ENCODE measurements at places on chromosomes 16 and 17.
A peak's percentile ranks its signal among the peaks of the same experiment; 100 is the strongest.

GRCh38 chr17:81403671-81404534 lies 8.6 kb downstream of the BAHCC1 start:
- no peak for DNase-seq

DNA sequence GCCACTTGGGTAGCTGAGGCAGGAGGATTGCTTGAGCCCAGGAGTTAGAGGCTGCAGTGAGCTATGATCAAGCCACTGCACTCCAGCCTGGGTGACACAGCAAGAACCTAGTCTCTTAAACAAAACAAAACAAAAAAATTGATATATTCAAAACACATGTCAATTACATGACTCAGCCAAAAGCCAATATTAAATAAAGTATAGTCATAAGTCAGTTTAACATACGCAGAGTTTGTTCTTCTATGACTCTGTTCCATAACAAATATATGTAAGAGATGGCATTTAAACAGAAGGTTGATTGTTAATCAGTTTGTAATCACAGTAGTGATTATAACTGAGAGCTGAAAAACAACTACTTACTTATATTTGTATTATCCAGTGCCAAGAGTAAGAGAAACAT lies 106.5 kb downstream of the CDH8 start:
- DNase-seq = no peak

GRCh38 chr17:7283471-7284216 lies 2.1 kb downstream of the SLC2A4 start:
- no peak for DNase-seq

DNA sequence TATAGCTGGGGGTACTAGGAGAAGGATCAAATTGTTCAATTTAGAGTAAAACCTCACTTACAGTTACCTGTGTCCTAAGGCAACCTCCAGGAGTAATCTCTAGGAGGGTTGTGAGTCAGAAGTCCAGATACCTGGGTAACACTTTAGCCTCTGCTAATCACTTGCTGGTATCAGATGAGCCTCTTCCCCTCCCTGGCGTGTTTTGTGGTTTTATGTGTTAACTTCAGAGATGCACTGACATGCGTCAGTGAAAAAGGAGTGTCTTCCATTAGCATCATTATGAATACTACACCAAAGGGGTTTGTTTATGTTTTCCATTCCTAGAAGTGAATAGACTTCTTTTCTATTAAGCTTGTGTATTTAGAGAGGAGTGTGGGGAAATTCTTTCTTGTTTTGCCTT lies 208.2 kb downstream of the FTO start:
- peak; percentile 15 for DNase-seq

- DNase-seq = peak; percentile 49
Measured at GRCh38 chr17:39679521-39680192, 8.2 kb downstream of the PGAP3 start.

DNA sequence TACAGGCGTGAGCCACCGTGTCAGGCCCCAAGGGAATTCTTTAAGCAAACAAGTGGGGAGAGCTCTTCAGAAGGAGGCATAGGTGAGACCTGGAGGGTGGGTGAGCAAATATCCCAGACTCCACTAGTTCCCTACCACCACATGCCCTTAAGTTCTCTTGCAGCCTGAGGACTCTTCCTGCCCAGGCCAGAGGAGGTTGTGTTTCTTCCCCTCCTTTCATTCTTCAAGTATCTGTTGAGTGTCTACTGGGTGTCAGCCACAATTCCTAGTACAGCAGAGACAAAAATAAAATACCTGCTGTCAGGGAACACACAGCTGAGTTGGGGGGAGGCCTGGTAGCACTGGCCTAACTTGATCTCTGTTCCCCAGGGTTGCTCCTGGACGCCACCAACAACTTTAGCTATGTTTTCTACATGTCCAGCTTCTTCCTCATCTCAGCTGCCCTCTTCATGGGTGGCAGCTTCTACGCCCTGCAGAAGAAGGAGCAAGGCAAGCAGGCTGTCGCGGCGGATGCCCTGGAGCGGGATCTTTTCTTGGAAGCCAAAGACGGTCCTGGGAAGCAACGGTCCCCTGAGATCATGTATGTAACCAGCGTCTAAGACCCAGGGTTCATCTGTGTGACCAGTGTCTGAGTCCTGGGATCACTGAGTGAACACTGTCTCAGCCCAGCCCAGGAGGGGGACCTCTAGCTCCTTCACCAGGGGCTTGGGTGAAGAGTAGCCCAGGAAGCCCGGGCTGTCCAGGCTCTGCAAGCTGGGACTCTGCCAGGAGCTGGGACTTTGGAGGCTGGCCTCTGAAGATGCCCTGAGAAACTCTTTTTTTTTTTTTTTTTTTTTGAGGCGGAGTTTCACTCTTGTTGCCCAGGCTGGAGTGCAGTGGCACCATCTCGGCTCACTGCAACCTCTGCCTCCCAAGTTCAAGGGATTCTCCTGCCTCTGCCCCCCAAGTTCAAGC lies 5.9 kb upstream of the ARMC7 start:
- DNase-seq = no peak

GRCh38 chr16:13883881-13884280 lies 36.1 kb upstream of the ERCC4 start:
- DNase-seq = no peak

GRCh38 chr16:6317934-6318333 lies 1014.7 kb upstream of the RBFOX1 start:
- DNase-seq = no peak

DNA sequence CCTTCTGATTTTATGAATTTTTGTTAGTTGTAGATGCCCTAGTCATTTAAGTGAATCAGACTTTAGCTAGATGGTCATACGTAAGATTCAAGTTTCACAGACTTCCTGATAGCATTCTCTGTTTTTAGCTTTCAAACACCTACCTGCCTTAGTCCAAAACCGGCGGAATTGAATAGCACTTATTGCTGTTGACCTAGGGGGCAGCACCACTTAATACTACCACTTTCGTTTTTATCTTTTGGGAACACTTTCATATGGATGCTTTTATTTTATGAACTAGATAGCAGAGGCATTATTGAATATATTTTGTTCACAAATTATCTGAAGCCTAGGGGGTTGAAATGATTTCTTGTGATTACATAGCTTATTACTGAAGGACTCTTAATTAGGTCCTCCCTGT lies 31.5 kb downstream of the TADA2A start:
- no peak for DNase-seq

GRCh38 chr17:56982312-56982711 lies 4.4 kb downstream of the SCPEP1 start:
- no peak for DNase-seq

DNA sequence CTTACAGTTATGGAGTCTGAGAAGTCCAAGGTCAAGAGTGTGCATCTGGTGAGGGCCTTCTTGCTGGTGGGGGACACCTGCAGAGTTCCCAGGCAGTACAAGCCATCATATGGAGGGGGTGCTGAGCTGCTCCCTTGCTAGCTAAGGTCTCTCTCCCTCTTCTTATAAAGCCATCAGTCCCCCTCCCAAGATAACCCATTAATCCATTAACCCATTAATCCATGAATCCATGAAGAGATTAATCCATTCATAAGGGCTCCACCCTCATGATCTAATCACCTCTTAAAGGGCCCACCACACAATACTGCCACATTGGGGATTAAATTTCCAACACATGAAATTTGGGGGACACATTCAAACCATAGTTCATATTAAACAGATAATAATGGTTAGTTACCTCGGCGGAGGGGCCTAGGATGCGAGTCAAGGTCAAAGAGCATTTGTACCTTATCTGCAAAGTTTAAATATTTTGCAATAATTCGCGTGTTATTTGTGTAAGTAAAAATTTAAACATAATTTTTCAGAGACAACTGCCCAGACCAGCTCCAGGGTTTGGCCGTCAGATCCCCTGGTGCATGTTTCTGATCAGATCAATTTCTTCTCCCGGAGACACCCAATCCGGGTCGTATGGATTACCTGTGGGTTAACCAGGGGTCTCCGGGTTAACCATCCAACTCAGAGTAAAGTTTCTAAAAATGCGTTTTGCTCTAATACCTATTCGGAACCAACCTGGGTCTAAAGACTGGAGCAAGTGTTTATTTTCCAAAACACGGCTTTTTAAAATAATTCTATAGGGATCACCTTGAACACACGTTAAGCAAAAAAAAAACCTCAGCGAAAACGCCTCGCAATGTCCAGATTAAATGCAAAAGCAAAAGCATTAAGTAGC lies 740 bp upstream of the POLR3E start:
- DNase-seq = no peak

DNA sequence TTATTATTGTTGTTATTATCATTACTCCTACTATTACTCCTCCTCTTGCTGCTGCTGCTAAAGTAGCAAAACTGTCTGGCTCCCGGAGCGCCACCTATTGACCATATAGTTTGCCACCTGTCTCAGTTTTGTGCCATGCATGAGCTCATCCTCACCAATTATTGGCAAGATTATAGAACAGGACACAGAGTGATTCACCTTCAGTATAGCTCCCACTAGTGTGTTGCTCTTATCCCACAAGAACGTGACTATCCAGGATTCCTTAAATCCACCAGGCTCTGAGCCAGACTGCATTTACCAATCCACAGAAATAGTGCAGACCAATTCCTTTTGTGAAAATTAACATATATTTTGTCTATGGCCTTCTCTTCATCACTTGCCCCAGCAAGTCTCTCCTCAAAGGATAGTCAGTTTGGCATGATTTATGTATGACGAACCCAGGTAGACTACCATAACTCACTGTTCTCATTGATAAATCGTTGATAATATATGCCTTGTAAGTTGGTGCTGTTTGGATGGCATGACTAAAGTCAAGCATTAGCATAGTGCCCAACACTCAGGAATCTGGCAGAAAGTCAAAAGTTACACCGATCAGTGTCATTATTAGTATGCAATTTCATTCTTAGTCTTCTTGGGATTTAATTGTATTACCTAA lies 405.5 kb upstream of the HSBP1 start:
- no peak for DNase-seq

GRCh38 chr17:45382226-45382625 lies 50.4 kb downstream of the ARHGAP27 start:
- no peak for DNase-seq

DNA sequence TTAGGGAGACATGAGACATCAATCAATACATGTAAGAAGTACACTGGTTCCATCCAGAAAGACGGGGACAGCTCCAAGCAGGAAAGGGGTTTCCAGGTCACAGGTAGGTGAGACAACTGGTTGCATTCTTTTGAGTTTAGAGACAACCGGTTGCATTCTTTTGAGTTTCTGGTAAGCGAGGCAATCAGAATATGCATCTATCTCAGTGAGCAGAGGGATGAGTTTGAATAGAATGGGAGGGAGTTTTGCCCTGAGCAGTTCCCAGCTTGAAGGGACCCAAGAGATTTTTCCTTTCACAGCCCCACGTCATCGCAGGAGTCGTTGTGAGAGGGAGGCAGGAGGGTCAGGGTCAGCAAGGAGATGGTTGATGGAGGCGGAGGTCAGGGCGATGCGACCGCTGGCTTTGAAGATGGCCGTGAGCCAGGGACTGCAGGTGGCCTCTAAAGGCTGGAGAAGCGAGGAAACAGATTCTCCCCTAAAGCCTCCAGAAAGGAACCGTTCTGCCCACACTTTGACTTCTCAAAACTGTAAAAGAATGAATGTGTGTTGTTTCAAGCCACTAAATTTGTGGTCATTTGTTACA lies 36.5 kb downstream of the IRF8 start:
- no peak for DNase-seq

DNA sequence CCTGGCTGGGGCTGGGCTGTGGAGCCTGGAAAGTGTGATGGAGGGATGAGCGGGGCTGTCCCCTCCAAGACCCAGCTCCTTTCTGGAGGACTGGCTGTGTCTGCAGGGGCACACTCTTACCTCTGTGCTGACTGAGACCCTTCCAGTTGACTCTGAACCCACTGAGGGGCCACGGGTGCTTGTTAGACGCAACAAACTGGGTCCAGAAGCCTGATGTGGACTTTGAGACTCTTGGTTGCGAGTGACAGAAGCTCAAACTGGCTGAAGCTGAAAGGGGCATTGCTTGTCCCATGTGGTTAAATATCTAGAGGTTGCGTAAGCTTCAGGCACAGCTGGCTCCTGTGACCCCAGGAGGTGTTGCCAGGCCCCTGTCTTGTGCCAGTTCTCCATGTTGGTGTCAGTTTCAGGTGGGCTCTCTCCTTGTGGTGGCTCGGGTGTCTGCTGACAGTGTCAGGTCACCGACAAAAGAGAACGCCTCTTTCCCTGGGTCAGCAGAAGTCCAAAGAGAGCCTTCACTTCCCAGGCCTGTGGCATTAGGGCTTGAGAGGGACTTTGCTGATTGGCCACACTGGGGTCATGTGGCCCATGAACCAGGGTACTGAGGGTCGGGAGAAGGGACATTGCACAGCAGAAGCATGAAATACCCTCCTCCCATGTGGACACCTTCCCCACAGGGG lies 16.7 kb downstream of the ADCY7 start:
- no peak for DNase-seq

GRCh38 chr17:80214878-80215210 lies 5.3 kb downstream of the SGSH start:
- DNase-seq = no peak

DNA sequence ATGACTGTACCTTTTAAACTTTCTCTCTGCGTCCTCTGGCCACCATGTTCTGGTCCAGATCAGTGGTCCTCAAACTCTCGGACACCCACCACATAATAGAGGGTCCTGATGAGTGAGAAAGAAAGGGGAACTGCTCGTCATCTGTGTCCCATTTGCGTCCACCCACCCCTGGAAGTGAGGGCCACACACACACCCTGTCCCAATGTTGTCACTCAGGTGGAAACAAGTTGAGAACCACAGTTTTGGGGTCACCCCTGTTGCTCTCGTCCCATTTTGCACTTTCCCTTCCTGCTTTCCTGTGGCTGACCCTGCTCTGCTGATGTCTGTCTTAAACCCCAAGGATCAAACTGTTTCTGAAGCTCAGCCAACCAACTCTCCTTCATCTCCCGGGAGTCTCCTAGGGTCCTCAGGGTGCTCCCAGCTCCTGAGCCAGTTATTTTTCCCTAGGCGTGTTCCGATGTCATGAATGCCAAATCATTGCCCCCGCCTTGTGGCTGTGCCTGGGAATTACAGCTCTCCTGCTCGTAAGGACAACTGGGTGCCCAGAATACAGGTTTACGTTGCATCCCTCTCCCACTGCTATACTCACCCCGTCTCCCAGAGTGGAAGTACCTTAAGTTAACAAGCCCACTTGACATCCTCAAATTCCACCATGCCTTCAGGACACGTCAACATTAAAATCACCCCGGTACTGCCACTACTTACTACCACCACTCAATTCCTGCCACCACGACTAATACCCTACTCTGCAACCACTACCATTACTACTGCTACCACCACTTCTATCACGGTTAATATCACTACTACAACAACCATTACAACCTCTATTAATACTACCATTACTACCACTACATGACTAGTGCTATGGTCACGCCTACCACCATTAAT lies 26.0 kb upstream of the HNF1B start:
- peak; percentile 65 for DNase-seq

DNA sequence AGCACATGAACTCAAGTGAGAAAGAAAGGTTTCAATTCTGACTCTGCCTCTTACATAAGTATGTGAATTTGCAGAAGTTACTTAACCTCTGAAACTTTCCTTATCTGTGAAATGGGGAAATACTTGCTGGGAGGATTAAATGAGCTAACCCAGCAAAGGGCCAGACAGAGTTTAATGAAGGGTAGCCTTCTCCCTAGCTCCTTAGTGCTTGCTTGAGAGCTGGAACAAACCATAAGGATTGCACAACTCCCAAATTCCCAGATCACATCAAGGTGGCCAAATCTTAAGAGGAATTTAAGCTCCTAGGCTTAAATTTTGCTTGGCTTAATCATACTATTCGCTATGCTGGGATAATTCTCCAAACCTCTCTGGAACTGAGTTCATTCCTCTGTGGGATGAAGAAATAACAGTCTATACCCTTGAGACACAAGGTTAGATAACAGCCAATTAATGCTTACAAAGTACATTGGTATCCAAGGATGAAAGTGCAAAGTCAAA lies 11.8 kb upstream of the WSB1 start:
- no peak for DNase-seq

All from stimulated activated naive CD8-positive, alpha-beta T cell treated with anti-CD3 and anti-CD28 coated beads, Interleukin-15, Interleukin-2, amounts not matched to agents 100 U/mL and 50 U/mL, for 24 hours (primary cell).